CD4-positive, alpha-beta T cell (primary cell): ENCODE measurements at places on chromosomes 4 and X. TPM values are rescaled to one million over a fixed set of nuclear protein-coding genes. Genes with fewer than 3 reads are reported as not detected.

MECP2 gene
- 120 TPM for total RNA-seq

GIMD1 gene
- total RNA-seq = not detected

FGA gene
- total RNA-seq = not detected

GRCh38 chrX:120625371-120625770 lies 4.5 kb downstream of the C1GALT1C1 start:
- no peak for DNase-seq

DNA sequence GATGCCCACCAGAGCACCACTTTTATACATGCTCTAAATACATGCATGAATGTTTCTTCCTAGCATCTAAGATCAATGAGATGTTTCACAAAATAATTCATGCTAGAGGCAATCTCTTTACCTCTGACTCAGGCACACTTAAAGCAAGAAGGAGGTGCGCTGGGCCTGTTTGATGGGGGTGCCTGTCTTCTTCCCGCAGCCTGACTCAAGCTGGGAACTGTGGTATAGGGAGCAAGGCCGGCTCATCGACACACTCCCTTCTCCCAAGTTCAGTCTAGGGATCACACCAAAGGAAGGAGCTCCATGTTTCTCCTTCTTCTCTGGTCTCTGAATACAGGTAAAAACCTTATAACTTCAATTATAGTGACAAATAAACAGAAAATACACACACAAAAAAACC lies 333.8 kb upstream of the MAD2L1 start:
- no peak for DNase-seq

HPGDS gene
- not detected for total RNA-seq

DCX gene
- total RNA-seq = not detected

MAGEE2 gene
- not detected for total RNA-seq

DNA sequence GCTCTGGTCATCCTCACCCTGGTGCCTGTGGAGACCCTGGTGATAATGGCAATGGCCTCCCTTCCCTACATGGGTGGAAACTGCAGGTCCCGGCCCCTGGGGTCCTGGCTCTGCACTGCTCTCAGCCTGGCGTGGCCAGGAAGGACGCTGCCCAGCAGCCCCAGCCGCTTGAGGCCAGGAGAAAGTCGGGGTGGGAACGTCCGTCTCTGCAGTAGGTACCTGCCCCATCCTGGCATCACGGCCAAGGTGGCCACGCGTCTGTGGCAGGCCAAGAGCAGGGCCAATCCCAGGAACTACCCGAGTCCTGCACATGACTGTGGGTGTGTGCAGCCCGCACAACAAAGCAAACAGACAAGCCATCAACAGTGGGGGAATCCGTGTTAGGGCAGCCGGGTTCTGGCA lies 33.8 kb downstream of the FGFRL1 start:
- DNase-seq = no peak

- DNase-seq = peak; percentile 33
Measured at GRCh38 chr4:89469930-89470375, 162.4 kb upstream of the GPRIN3 start.

DNA sequence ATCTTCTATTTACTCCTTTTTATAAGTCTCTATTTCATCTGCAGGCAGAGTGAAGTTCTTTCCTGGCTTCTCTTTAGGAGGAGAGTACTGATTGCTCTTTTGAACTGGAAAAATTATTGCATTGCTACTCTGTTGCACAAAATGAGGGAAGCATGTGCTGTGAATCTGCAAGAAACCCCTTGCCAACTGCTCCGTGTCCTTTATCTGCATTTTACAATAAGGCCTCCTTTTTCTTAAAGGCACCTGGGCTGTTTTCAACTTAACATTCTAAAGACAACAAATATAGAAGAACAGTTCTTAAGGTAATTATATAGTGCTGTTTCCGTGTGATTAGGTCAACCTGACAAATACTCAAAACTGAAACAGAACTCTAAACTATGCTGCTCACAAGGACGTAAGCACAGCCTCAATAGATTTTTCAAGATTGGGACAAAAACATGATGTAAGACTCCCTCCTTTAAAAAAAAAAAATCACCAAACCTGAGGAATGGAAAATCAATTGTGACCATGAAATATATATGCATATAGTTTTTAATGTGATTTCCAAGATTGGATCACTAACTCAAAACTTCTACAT lies 716.6 kb upstream of the INTU start:
- DNase-seq = no peak

- DNase-seq = no peak
Measured at GRCh38 chr4:47484168-47484567, 907 bp upstream of the ATP10D start.

IL21 gene
- total RNA-seq = 0.14 TPM

ETDB gene
- total RNA-seq = not detected

- no peak for DNase-seq
Measured at GRCh38 chrX:74534569-74535038, 79.8 kb downstream of the RLIM start.

- no peak for DNase-seq
Measured at GRCh38 chrX:15334561-15334960, 762 bp downstream of the PIGA start.

DNA sequence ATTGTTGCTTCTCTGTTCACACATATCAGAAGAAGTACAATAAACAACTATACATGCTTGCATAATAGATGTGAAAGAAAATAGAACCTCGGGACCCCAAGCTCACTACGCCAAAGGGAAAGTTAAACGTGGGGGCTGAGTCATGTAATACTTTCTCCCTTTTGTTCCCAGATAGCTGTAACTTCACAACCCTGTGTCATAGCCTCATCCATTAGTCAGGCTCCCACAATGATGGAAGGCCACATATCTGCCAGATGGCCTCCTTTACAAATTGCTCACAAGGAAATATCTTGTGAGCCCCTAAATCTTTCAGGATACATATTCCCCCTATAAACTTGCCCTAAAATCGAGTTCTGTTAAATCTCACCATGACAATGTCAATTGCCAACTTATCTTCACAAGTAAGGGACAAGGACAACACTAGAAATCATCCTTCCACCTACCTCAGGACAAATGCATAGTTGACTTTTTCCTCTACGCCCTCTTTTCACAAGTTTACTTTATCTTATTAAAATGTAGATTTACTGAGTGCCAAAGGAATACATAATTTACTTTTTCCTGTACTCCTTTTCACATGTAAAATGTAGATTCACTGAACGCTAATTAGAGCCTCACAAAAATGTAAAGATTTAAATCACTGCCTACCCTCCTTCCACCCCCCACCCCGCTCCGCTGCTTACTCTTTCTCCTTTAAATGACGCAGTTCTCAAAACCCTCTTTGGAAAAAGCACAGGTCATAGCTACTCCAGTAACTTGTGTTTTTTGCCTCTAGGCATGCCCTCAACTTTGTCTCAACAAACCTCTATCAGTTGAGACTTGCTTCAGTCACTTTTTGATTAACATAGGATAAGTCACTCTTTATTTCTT lies 477.1 kb downstream of the DTHD1 start:
- DNase-seq = no peak

- DNase-seq = no peak
Measured at GRCh38 chr4:55133951-55134350, 8.6 kb upstream of the KDR start.

DNA sequence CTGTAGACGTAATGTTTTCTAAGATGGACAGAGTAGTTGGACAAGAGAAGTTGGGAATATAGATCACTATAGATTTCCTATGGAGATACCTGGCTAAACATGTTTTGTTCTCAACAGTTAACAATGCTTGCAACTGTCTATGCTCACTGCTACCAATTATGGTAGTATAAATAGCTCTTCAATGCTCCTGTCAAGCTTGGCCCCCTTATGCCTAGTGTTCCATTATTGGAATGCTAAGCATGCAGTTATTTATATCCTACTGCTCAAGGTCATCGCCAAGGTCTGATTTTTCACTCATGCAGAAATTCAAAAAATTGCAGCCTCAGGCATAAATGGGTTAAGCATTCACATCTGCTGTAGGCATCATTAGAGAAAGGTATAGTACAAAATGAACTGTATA lies 519.0 kb downstream of the IL15 start:
- no peak for DNase-seq

GRCh38 chr4:156924774-156925315 lies 46.8 kb downstream of the PDGFC start:
- DNase-seq = no peak

BEX5 gene
- total RNA-seq = 12.4 TPM

- no peak for DNase-seq
Measured at GRCh38 chr4:8244001-8244757, 25.4 kb upstream of the HTRA3 start.

XIAP gene
- total RNA-seq = 20.9 TPM

GRCh38 chr4:25563071-25563564 lies 92.5 kb upstream of the SLC34A2 start:
- no peak for DNase-seq

DNA sequence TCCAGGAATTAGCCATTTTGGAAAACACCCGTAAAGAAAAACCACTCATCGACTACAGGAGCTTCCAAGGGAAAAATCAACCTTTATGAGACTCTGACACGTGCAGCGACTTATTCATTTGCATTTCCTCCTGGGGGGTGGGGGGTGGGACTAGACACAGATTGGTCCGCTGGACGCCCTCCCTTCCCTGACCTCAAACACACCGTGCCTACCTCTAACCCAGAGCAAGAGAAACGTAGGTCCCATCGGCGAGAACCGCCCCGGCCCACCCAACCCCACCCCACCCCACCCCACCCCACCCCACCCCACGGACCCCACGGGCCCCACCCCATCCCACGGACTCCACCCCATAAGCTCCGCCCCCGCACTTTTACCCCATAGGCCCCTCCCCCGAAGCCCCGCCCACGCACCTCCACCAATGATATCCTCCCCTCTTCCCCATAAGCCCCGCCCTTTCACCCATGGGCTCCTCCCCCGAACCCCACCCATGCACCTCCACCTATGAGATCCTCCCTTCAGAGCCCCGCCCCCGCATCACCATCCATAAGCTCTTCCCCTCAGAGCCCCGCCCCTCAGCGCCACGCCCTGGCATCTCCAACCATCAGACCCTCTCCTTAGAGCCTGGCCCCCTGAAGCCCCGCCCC lies 1.1 kb downstream of the GTPBP6 start:
- no peak for DNase-seq

DNA sequence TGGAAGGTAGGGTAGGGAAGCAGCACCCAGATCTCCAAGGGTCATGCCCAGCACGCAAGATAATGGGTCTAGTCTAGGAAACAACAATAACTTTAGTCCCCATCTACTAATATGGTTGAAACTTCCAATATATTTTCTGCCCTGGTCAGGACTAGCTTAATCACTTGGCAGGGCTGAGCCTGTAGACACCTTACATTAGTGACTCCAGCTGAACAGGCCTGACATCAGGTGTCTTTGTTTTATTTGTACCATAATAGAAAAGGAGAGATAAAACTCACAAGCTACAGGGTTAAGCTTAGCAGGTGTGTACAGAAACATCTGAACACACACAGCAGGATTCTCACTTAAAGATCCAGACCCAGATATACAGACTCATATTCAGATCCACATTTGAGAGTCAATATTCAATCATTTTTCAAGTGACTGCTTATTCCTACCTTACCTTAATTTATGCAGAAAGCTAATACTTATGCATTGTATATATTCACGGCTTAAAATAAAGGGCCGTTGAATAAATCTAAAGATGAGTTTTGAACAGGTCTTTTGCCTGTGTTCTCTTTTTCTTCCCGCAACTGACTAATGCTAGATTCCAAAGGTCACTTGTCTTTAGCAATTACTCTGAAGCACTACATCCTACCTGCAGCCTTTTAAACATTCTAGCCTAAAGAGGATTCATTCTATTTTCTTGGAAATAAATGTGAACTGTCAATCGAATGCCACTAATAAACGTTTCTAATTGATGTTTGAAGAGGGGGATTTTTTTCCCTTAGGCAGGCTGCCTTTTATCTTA lies 745.3 kb downstream of the RPA4 start:
- DNase-seq = no peak

- no peak for DNase-seq
Measured at GRCh38 chr4:53003959-53004358, 141.8 kb downstream of the RASL11B start.

ZNF718 gene
- total RNA-seq = 7.4 TPM

- DNase-seq = no peak
Measured at GRCh38 chr4:161167539-161167938, 996.3 kb downstream of the FSTL5 start.

SUPT20HL2 gene
- total RNA-seq = not detected

GNRHR gene
- not detected for total RNA-seq

DNA sequence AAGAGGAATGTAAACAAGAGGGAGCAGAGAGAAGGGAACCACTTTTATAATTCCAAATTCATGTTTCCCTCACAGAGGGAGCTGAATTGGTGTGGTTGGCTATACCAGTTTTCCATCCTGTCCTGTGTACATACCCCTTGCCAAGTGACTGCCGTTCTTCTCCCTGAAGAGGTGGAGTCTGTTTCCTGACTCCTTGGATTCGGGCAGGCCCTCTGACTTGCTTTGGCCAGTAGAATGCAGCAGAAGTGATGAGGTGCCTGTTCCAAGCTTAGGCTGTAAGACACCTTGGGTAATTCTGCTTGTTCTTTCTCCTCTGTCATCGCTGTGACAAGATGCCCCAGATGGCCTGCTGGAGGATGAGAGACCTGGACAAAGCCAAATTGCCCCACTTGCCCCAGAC lies 124.7 kb downstream of the UCHL1 start:
- no peak for DNase-seq

GPR143 gene
- not detected for total RNA-seq

DNA sequence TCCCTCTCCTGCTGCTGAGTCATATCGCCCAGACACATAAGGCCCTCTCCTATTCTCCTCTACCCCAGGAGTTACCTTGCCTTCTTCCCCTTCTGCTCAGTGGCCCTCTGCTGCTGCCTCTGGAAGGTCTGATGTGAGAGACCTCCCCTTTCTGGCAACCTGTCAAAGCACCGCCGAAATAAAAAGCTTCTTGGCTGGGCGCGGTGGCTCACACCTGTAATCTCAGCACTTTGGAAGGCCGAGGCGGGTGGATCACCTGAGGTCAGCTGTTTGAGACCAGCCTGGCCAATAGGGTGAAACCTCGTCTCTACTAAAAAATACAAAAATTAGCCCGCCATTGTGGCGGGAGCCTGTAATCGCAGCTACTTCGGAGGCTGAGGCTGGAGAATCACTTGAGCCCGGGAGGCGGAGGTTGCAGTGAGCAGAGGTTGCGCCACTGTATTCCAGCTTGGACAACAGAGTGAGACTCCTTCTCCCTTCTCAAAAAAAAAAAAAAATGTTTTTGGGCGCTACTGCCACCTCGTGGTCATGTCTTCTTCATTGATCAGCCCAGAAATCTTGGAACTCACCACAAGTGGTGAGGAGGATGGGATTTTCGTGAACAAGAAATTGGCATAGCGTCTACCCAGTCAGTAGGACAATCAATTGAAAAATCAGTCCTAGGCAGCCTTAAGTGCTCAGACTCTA lies 8.6 kb upstream of the ZXDA start:
- peak; percentile 60 for DNase-seq

GLRA2 gene
- not detected for total RNA-seq

- DNase-seq = no peak
Measured at GRCh38 chr4:163959932-163960331, 465.4 kb downstream of the TMA16 start.

GRCh38 chr4:181503687-181504390 lies 739.4 kb upstream of the TENM3 start:
- no peak for DNase-seq

DNA sequence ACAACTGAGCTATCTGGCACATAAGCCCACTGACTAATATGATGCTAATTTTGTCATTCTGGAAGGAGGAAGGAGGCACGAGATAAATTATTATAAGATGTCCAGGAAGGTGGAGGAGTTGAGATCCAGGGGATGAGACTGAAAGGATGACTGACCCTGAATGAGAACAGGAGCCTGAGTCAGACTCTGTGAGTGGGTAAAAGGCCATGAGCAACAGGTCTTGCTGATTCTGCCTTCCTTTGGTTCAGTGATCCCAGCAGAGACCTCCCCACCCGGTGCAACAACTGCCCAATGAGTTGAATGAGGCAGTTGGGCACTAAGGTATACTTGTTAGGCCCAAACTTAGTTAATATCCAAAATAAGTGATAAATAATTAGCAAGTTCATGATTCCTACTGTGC lies 238.1 kb upstream of the GPC4 start:
- no peak for DNase-seq
